Type B pancreatic cell (in vitro differentiated cells): ENCODE measurements at places on chromosomes 2 and 18. TPM values are rescaled to one million over a fixed set of nuclear protein-coding genes. Genes with fewer than 3 reads are reported as not detected.

Gene DYSF
- total RNA-seq: 1.7 and 4.2 TPM in 2 replicates

Gene TSHZ1
- total RNA-seq: 21.8 and 79.9 TPM in 2 replicates

Gene ACTG2
- total RNA-seq: 4.2 and 13.7 TPM in 2 replicates

Gene TUBA3D
- not detected in 2 replicates for total RNA-seq

Gene PNKD
- total RNA-seq: 58.4 and 66.4 TPM in 2 replicates

Gene PKDCC
- total RNA-seq: 81.8 and 158 TPM in 2 replicates

Gene DSC3
- total RNA-seq: 67.7 and 306 TPM in 2 replicates

Gene STPG4
- 0.36 TPM in 1 of 2 replicates, not detected in the other for total RNA-seq

Gene HTRA2
- total RNA-seq: 30.7 and 42.7 TPM in 2 replicates

DNA sequence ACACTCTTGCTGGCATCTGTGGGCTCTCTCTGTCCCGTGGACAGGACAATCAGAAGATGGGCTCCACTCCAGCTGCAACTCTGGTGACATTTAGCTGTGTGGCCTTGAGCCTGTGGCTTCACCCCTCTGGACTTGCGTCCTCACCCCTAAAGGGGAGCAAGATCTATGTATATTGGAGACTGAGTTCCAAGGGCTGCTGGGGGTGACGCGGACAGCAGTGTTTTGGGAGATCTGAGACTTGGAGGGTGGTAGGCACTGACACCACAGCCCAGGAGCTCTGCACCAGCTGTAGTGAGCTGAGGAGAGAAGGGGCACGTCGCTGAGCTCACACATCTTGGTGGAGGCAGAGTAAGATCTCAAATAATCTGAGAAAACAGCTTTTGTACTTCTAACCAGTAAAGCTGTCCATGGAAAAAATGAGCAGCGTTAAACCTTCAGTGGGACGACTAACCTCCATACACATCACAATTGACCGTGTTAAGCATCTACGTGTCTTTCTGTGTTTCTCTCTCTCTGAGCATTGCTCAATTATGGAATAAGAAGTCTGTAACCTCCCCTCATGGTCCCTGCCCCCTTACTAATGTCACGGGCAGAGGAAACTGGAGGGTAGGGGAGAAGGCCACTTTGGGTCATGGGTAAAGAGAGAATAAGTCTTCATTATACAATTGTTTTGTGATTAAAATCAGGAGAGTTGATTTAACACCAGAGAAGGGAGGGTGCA, 85.8 kb downstream of the SH3RF3 start:
- peaks cover 24% of the 10 kb centered on the region for H3K27me3 ChIP-seq
- DNase-seq: no peak
- no peaks in the 10 kb centered on the region for H3K36me3 ChIP-seq
- no peak overlapping the region for H3K27ac ChIP-seq
- no peak overlapping the region for H3K4me3 ChIP-seq

- peaks cover 10% of the 10 kb centered on the region for H3K27me3 ChIP-seq
- no peak overlapping the region for H3K4me3 ChIP-seq
- H3K27ac ChIP-seq: no peak overlapping the region
- peaks cover 5% of the 10 kb centered on the region for H3K4me1 ChIP-seq
Observed at GRCh38 chr18:42365591-42365990, 410.6 kb downstream of the PIK3C3 start.

DNA sequence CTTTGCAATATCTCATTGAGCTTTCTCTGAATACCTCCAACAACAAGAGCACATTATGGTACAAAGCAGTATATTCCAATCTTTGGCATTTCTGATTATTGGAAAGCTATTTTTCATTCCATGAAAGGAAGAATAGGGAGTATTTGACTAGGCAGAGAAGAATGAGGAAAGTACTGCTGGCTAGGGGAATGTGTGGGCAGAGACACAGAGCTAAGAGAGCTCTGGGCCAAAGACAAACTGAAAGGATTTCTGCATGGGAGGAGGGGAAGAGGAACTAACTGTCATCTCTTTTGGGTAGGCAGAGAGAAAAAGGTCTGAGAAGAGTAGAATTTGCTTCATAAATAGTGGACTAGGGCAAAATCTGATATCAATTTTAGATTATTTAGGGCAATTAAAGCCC, 150.8 kb downstream of the CCDC85A start:
- no peaks in the 10 kb centered on the region for H3K36me3 ChIP-seq
- peaks cover 6% of the 10 kb centered on the region for H3K4me1 ChIP-seq
- peaks cover 4% of the 10 kb centered on the region for H3K27me3 ChIP-seq
- no peak overlapping the region for H3K4me3 ChIP-seq
- H3K27ac ChIP-seq: no peak overlapping the region
- no peak for DNase-seq

DNA sequence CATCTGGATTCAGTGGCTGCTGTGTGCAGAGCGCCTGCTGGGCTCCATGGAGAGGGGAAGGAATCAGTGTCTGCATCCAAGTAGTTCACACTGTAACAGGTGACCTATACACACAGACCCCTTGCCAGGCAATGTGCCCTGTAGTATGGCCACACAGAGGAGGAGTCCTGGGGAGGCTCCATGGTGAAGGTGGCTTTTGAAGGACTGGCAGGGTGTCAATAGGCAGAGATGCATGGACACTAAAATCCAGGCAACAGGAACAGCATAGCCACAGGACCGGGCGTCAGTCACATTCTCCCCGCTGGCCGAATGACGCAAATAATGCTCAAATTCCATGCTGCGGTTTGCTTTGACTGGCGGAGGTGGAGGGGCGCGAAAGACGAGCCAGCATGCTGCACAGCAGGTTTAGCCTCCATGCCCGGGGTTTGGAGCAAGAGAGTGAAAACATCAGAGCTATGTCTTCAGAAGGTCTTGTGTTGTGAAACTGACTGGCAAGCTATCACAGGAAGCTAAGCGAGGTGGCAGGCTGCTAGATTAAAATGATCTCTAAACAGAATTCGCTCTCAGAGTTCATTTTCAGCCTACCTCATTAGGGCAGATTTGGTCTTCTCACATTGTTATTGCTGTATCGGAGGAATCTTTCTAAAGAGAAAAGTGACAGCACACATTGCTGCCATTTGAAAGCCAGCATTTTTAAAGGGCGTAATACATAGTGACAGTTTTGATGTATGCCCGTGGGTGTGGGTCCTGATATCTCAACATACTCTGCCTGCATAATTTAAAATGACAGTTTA, 1.2 kb upstream of the CHMP1B start:
- peak overlapping the region; percentile 98 for H3K4me3 ChIP-seq
- H3K27ac ChIP-seq: peak overlapping the region; percentile 98
- peaks cover 4% of the 10 kb centered on the region for H3K36me3 ChIP-seq
- no peaks in the 10 kb centered on the region for H3K27me3 ChIP-seq

DNA sequence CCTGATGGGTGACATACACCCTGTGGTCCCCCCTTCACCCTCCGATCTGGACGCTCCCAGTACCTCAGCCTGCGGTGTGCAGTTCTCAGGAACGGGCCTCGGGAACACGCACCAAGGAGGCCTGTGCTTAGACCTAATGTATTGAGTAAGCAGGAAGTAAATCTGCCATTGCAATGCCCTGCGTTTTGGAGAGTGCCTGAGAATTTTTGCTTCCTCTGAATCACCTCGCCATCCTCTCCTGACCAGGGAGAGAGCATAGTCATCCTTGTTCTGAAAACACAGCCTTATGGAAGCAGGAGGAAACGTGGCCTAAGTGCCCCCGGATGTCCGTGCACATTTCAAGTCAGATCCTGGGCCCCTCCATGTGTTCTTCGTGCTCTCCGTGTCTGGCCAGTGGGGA, 272.2 kb downstream of the NDUFA10 start:
- H3K36me3 ChIP-seq: no peaks in the 10 kb centered on the region
- no peak overlapping the region for H3K4me3 ChIP-seq
- peaks cover 17% of the 10 kb centered on the region for H3K4me1 ChIP-seq
- no peak overlapping the region for H3K27ac ChIP-seq
- H3K27me3 ChIP-seq: peaks cover 8% of the 10 kb centered on the region

DNA sequence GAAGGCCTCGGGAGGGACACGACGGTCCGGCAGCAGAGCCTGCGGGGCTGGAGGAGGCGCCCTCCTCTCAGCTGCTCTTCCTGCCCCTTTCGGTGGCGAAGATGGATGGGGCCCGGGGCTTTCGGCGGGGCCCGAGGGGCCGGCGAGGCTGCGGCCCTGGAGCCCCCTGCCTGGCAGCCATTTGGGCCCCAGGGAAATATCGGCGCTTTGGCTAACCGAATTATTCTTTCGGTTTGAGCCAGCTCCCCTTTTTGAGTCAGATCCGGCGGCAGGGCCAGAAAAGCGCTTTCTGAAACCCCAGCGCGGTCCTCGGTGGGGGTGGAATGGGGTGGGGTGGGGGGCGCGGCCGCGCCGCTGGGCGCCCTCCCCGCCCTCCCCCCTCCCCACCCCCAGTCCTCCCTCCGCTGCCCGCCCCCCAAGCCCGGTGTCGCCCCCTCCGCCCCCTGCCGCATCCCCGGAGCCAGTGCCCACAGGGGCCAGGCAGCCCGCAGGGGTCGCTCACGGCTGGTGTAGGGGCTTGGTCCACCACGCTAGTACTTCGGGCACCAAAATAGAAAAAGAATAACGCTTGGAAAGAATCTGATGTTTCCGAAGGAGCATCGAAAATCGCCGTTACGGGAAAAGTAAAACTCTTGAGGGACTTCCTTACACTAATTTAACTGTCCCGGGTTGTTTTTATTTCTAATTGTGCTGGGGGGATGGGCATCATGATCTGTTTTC, 9.1 kb upstream of the ARID5A start:
- DNase-seq: peak; percentile 69
- peaks cover 39% of the 10 kb centered on the region for H3K27me3 ChIP-seq
- H3K27ac ChIP-seq: no peak overlapping the region
- H3K36me3 ChIP-seq: no peaks in the 10 kb centered on the region
- H3K4me1 ChIP-seq: peaks cover 24% of the 10 kb centered on the region

DNA sequence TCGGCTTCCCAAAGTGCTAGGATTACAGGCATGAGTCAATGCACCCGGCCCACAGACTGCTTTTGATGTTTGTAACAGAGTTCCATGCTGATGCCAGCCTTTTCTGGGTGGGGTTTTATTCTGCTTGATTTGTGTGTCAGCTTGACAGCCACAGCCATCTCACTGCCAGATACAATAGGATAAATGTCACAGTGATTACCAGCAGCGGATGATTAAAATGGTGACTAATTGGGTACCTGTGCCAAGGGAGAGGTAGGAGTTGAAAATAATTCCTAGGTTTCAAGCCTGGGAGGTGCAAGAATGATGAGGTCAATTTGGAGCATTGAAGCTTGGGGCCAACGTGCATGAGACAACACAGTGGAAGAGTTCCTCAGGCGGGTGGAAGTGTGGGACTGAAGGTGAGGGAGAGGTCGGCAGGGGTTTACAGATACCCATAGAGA, 39.4 kb downstream of the SH2D6 start:
- DNase-seq: no peak
- H3K36me3 ChIP-seq: no peaks in the 10 kb centered on the region
- H3K4me1 ChIP-seq: peaks cover 11% of the 10 kb centered on the region
- H3K27me3 ChIP-seq: no peaks in the 10 kb centered on the region
- no peak overlapping the region for H3K4me3 ChIP-seq

DNA sequence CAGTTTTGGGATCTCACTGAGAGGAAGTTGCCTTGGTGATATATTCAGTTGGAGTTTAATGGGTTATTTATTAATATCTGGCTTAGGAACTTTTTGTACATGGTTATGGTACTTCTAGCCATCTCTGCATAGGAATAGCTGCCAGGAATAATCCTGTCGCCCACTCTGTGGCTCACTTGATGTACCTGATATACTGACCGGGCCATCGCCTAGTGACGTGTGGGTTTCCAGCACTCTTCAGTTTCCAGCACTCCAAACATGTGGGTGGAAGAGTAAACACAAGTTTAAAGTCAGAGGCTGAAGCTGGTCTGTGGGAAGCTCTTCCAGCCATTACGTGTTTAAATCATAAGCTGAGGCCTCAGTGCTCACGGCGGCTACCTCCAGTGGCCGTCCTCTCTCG, 44.3 kb upstream of the AGAP1 start:
- no peak overlapping the region for H3K4me3 ChIP-seq
- no peaks in the 10 kb centered on the region for H3K4me1 ChIP-seq
- H3K27ac ChIP-seq: no peak overlapping the region
- H3K27me3 ChIP-seq: peaks cover 3% of the 10 kb centered on the region

- peaks cover 21% of the 10 kb centered on the region for H3K27me3 ChIP-seq
- H3K27ac ChIP-seq: no peak overlapping the region
- no peaks in the 10 kb centered on the region for H3K36me3 ChIP-seq
- peaks cover 5% of the 10 kb centered on the region for H3K4me1 ChIP-seq
Observed at GRCh38 chr2:1510176-1510575, 96.9 kb downstream of the TPO start.

DNA sequence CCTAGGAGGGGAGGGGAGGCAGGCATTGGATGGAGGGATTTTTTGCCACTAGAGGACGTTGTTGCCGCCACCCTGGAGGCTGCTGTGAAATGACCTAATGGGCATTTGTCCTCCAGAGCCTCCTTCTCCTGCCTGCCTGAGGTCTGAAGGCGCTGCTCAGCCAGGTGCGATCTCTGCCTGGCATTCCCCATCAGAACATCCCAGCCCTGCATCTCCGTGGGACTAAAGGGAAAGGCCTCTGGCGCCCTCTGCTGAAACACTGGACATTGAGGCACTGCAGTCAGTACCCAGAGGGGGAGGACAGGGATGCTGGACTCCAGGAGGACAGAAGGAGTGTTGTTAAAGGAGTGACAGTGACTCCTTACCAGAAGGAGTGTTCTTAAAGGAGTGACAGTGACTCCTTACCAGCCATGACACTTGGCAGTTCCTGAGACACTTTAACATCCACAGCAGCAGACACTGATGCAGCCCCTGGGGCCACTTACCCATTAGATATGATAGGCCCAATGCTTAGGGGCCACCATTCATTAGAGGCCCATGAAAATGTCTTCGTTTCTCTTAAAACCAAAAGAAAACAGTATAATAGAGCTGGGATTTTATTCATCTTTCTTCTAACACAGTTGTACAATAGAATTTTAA, 17.0 kb downstream of the THNSL2 start:
- H3K27ac ChIP-seq: no peak overlapping the region
- H3K4me3 ChIP-seq: no peak overlapping the region
- H3K36me3 ChIP-seq: no peaks in the 10 kb centered on the region
- peaks cover 4% of the 10 kb centered on the region for H3K27me3 ChIP-seq

DNA sequence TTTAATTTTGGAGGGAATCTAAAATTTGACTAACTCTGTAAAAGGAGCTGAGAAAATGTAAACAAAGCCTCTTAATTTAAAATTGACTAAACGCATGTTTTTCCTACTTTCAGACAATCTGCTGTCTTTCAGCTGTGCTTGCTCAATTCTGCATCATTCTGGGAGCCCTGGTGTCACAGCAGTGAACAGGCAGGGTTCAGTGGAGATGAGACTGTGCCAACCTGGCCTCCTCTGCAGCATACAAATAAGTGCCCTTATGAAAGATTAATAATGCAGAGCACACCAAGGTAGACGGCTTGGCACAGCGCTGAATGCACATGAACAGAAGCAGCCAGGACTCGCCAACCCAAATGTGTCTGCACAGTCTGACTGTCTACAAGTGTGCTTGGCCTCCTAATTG, 222.0 kb upstream of the CHAC2 start:
- no peaks in the 10 kb centered on the region for H3K4me1 ChIP-seq
- H3K4me3 ChIP-seq: no peak overlapping the region
- DNase-seq: no peak
- no peaks in the 10 kb centered on the region for H3K27me3 ChIP-seq
- no peaks in the 10 kb centered on the region for H3K36me3 ChIP-seq

DNA sequence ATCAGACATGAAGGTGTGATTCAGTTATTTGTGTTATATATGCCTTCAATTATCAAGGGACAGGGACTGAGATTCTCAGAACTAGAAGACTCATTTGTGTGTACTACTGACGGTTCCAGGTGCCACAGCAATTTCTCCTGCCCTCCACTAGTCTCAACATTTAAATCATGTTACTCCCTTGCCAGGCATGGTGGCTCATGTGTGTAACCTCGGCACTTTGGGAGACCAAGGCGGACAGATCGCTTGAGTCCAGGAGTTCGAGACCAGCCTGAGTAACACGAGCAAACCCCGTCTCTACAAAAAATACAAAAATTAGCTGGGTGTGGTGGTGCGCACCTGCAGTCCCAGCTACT, 1.1 kb downstream of the CNDP2 start:
- H3K27me3 ChIP-seq: no peaks in the 10 kb centered on the region
- H3K4me1 ChIP-seq: peaks cover 29% of the 10 kb centered on the region
- peaks cover 20% of the 10 kb centered on the region for H3K36me3 ChIP-seq
